Osteoblast (primary cell): ENCODE measurements at places on chromosomes 7 and 10. TPM values are rescaled to one million over a fixed set of nuclear protein-coding genes. Genes with fewer than 3 reads are reported as not detected.

Gene SFTPA1
- total RNA-seq: not detected in 2 replicates

Gene GBX1
- not detected in 2 replicates for total RNA-seq

Gene EFCAB10
- under 0.01 TPM in 1 of 2 replicates, not detected in the other for total RNA-seq

Gene NKX1-2
- total RNA-seq: not detected in 2 replicates

Gene OR6B1
- not detected in 2 replicates for total RNA-seq

Gene WNT16
- total RNA-seq: under 0.01 and 0.29 TPM in 2 replicates

Gene CYP2C9
- not detected in 2 replicates for total RNA-seq

Gene SLC26A4
- total RNA-seq: 0.36 and 0.59 TPM in 2 replicates
